ENCODE measurements at places on chromosomes 5 and 9.

GRCh38 chr5:171336521-171337209, 27.6 kb downstream of the TLX3 start:
- DNase-seq: no peak

GRCh38 chr5:68148096-68148495, 67.5 kb upstream of the PIK3R1 start:
- no peak for DNase-seq

DNA sequence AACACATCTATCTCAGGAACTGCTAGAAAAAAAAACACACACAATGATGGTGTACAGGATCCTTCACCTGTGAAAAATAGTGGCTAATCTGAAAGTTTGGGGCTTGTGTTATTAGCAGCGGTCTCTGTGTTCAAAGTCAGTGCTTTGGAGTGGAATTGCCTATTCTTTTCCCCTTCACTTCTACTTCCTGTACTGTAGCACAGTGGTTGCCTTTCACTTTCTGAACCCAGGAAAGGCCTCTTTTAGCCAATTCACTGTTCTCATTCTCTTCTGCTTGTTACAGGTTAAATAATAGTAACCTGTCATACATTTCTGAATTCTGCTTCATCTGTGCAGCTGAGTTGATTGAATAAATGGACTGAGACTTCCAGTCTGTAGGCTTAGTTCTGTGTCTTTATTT, 161.3 kb upstream of the RGS7BP start:
- DNase-seq: no peak

DNA sequence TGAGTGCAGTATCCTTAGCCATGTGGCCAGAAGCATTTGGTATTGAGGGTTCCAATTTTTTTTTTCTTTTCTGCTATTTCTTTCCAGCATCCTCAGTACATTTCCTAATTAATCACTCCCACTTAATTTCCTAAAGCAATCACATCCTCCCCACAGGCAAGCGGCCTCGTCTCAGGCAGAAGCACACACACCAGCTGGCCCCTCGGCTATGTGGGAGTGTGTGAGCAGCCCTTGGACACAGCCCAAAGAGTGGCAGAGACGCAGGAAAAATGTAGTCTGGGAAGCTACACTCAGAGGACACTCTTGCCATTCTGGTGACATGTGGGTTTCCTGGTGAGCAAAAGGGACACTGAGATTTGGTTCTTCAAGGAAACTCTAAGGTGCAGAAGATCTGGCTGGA, 20.7 kb downstream of the SLIT3 start:
- no peak for DNase-seq

- no peak for DNase-seq
Observed at GRCh38 chr5:14779975-14780374, 91.6 kb downstream of the ANKH start.
